ENCODE measurements at places on chromosomes 7 and 10.

DNA sequence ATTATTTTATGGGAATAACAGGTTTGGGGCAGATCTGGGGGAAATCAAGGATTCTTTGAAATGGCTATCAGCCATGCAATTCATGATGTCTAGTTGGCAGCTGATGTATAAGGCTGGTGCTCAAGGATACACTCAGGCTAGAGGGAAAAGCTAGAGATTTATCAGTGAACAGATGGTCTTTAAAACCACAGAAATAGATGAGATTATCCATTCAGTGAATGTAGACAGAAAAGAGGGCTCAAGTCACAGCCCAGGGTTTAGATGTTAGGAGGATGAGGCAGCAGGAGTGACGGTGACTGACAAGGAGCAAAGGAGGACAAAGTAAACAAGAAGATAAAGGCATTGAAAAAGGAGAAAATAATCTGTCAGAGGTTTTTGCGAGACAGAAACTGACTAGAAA, 238.7 kb downstream of the CDK14 start:
- no peak for DNase-seq

- DNase-seq, result no peak
Observed at GRCh38 chr7:158760936-158761335, 56.3 kb upstream of the NCAPG2 start.

DNA sequence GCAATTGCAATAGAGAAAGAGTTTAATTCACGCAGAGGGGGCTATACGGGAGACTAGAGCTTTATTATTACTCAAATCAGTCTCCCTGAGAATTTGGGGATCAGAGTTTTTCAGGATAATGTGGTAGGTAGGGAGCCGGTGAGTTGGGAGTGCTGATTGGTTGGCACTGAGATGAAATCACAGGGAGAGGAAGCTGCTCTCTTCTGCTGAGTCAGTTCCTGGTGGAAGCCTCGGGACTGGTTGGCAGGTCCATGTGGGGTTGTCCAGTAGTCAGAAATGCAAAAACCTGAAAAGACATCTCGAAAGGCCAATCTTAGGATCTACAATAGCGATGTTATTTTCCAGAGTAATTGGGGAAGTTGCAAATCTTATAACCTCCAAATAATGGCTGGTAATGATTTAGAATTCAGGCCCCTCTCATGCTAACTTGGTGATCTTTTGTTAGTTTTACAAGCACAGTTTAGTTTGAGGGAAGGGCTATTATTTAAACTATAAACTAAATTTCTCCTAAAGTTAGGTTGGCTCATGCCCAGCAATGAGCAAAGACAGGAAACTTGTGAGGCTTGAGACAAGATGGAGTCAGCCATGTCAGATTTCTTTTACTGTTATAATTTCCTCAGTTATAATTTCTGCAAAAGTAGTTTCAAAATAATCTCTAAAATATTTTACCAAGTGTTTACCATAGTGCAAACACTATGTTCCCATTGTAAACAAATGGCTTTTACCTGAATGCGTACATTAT, 39.4 kb upstream of the SLC25A13 start:
- DNase-seq, result no peak

GRCh38 chr7:25565002-25565401, 336.7 kb upstream of the NPVF start:
- no peak for DNase-seq

All from suppressor macrophage treated with lipopolysaccharide for 1 hour (primary cell).